AG08395 (cell line): ENCODE measurements at places on chromosomes 5 and 9.

DNA sequence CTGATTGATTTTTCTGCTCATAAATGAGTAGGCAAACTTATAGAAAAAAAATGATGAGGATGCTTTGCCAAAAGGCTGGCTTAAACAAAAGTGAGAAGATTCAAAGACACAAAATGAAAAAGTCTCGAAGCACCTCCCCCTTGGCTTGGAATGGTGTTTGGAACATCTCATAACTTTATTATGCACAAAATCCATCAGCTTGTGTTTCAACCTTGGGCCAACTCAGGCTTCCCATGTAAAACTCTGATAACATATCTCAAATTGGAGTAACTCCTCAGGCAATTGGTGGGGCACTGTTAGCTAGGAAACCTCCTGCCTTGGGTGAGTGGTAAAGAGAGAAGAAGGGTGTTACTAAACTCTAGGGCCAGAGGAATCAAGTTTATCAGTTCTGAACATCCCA is 176.3 kb downstream of the KIAA0825 start:
- no peak for DNase-seq

DNA sequence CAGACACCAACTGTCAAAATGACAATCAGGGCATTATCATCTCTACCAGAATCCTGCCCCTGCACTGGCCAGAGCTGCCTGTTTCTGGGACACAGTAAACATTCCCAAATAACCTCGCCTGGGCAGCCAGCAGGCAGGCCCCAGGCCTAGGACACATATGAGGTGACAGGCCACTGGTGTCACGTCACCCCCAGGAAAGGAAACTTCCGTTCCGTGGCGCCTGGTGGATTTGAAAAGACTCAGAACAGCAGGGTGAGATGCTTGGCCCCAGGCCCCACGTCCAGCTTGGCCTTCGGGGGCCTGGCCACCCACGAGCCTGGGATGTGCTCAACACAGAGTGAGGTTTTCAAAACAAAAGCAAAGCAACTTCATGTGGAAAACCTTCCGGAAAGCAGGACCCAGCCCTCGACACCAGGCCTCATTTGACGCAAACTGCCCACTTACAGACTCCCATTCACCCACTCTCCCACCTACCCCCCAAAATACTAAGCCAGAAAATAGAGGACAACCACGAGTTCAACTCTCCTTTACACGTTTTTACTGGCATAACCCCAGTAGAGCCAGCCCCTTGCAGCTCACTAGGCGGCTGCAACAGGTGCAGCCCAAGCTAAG is 1.2 kb downstream of the SEMA4D start:
- DNase-seq = no peak

GRCh38 chr9:100619194-100619593 is 41.3 kb downstream of the CAVIN4 start:
- DNase-seq = no peak

GRCh38 chr9:7095058-7095457 is 337.3 kb downstream of the KDM4C start:
- no peak for DNase-seq

DNA sequence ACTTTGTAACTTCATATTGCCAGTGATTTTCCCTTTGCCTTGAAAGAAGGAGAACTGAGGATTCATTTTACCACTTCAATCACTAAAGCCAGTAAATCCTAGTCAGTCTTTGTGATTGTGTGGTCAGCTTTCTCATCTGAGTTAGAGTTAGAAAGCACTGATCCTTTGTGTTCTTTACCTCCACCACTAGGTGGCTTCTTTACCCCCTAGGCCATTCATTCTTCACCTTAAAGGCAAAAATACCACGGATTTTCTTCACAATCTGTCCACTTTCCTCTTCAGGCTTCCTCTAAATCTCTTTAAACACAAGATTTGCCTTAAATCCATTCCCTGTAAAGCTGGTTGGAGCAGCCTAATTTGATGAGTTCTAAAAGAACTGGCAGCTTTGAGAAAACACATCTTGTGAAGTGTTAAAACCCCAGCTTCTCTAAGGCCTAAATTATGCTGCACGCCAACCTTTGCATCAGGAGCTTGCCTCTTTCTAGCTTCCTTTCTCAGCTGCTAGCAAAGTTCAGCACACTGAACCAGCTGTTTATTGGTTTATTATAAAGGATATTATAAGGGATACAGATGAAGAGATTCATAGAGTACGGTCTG is 20.4 kb downstream of the BDP1 start:
- DNase-seq = peak; percentile 45

DNA sequence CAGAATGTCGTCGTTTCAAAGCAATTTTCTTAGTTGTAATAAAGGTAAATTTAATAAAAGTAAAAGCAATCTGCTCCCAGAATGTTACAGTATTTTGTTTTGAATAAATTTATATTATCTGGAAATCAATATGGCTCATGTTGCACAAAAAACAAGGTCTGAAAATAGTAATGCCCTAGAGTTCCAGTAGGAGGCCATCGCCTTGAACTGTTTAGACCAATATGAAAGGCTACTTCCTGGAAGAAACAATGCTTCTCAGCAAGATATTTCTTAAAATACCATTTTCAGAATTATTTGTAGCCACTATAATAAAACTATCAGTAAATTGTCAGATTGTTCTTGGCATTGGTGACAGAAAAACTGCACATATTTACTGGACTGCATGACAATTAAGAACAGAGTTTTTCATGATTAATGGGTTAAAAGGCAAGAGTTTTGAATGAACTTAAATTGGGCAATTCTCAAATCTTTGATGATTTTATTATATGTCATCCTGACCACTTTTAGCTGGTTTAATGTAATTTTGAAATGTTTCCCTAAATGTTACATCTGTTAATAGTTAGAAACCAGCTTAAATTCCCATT is 153.2 kb downstream of the COMMD10 start:
- no peak for DNase-seq

DNA sequence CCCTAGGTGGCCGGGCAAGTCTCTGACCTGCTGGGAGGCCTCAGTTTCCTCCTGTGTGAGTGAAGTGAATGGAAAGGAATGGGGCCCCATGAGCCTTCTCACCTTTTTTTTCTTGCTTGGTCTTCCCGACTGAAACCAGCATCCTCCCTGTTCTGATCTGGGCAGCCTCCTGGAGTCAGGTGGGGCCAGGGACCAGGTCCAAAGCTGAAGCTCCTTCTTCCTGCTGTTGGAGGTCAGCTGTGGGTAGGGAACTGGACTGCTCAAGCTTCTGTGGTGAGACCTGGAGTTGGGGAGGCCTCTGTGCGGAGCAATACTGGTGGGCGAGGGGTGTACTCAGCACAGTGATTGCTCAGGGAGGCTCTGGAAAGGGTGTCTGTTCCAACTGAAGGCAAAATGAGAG is 99.7 kb downstream of the PCSK1 start:
- DNase-seq = no peak

- no peak for DNase-seq
Measured at GRCh38 chr5:168140241-168140640, 151.2 kb upstream of the WWC1 start.

GRCh38 chr5:111961862-111962261 is 204.9 kb upstream of the NREP start:
- DNase-seq = no peak

GRCh38 chr9:97759581-97760288 is 62.6 kb upstream of the XPA start:
- DNase-seq = peak; percentile 45

GRCh38 chr9:10251490-10251889 is 361.3 kb downstream of the PTPRD start:
- DNase-seq = no peak

DNA sequence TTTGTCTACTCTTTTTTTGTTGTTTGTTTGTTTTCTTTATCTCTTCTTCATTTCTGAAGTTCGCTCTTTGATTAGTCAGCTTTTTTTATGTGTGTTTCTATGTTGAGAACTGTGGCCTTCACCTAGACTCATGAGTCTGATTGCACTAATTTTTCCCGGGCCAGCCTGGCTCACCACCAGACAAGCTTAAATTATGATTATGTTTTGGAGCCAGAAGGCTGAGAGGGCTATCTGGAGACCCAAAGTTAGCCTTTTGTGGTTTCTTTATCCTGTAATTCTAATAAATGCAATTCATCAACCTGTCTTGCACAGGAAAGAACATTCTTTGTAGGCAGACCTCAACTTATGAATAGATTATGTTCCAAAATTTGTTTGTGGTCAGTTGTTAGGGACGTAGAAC is 20.8 kb upstream of the ACTBL2 start:
- no peak for DNase-seq

GRCh38 chr9:74846766-74847165 is 41.0 kb downstream of the TRPM6 start:
- DNase-seq = peak; percentile 5

GRCh38 chr9:81530846-81531245 is 158.5 kb downstream of the TLE1 start:
- no peak for DNase-seq

DNA sequence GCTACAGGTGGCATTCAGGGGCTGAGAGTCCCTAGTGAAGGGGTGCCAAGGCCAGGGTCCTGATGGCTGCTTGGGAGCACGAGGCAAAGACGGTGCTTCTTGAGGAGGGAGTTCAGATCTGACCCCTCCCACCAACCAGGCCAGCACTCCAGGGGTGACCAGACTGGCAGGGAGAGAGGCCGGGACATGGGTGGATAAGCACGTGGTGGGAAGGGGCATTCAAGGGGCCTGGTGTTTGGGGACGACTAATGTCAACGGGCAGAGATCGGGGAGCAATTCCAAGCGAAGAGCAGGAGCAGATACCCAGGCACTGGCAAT is 4.5 kb downstream of the RGS14 start:
- no peak for DNase-seq

- peak; percentile 65 for DNase-seq
Measured at GRCh38 chr5:120464627-120465435, 731 bp downstream of the PRR16 start.

DNA sequence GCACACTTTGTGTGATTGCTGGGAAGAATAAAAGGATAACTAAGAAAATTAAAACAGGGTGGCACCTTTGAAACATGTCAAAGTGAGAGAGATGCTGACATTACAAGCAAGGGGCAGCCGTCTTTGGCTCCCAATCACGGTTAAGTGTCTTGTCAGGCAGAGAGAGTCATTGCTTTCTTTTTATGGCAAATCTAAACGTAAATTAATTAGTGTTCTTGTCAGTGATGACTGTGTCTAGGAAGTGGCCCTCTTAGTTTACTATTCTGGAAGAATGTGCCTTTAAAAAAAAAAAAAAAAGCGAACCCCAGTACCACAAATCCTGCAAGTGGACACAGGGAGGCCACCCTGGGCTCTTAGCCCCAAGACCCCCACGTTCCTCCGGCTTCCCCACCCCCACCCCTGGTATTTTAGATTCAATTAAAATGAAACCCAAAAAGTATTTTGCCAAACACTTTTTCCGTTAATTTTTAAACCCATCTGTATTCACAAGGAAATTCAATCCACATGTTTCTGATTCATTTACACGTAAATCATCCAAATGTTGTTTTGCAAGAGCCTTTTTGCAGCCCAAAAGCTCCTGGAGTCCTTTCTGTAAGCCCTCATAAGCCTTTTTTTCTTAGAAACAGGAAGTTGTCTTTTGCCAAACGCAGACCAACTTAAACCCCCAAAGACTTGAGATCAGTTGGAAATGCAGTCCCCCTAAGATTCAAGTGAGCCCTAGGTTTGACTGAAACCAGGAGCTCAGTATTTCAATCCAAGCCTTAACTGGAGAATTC is 399.3 kb downstream of the EBF1 start:
- DNase-seq = peak; percentile 48

GRCh38 chr5:44809956-44810420 is 1.2 kb downstream of the MRPS30 start:
- DNase-seq = no peak

DNA sequence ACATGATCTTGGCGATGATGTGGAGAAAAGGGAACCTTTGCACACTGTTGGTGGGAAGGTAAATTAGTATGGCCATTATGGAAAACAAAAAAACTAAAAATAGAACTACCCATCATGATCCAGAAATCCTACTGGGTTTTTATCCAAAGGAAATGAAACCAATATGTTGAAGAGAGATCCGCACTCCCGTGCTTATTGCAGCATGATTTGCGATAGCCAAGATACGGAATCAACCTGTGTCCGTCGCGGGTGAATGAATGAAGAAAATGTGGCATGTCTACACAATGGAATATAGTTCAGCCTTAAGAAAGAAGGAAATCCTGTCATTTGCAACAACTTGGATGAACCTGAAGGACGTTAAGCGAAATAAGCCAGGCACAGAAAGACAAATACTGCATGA is 84.5 kb downstream of the TTLL11 start:
- no peak for DNase-seq

GRCh38 chr5:69368458-69369339 is 621 bp downstream of the AK6 start:
- DNase-seq = peak; percentile 65

GRCh38 chr5:65094279-65094678 is 325.5 kb downstream of the CWC27 start:
- no peak for DNase-seq

GRCh38 chr9:23841304-23841703 is 15.3 kb upstream of the ELAVL2 start:
- no peak for DNase-seq

GRCh38 chr5:152147286-152147685 is 222.6 kb upstream of the GLRA1 start:
- DNase-seq = no peak

- peak; percentile 15 for DNase-seq
Measured at GRCh38 chr5:80070338-80071056, 35.3 kb downstream of the THBS4 start.

GRCh38 chr5:139761057-139761450 is 34.6 kb upstream of the PSD2 start:
- DNase-seq = no peak

GRCh38 chr5:77133061-77133758 is 46.1 kb upstream of the ZBED3 start:
- peak; percentile 96 for DNase-seq

DNA sequence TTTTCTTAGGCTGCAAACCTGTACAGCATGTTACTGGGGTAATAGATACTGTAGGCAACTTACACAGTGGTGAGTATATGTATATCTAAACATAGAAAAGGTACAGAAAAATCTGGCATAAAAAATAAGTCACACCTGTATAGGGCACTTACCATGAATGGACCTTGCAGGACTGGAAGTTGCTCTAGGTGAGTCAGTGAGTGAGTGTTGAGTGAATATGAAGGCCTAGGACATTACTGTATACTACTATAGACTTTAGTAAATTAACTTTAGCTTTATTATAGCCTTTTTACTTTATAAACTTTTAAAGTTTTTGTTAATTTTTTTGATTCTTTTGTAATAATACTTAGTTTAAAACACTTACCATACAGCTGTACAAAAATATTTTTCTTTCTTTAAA is 51.3 kb downstream of the DENND4C start:
- DNase-seq = no peak

- no peak for DNase-seq
Measured at GRCh38 chr5:170252109-170252508, 19.3 kb downstream of the C5orf58 start.

DNA sequence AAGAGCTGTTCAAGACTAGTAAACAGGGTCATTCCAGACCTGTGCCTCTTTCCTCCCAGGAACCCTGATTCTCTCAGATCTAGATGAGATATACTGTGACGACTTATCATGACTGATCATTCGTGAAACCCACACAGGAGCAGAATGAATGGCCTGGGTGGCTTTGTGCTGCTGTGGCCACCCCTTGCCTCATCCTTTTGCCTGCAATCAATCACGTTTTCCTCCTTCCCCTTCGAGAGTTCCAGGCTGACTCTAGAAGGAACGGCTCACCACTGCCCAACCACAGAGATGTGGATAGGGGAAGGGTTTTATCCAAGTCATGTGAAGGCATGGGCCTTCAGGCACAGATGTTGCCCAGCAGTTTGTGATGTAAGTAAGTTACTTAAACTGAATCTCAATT is 5.8 kb downstream of the ANXA6 start:
- peak; percentile 52 for DNase-seq
